ENCODE measurements at places on chromosomes 1 and 21. TPM values are rescaled to one million over a fixed set of nuclear protein-coding genes. Genes with fewer than 3 reads are reported as not detected.

Gene SEMA4A
- 8.5 TPM for total RNA-seq

Gene TEDDM1
- not detected for total RNA-seq

Gene TCHH
- not detected for total RNA-seq

Gene VSIG8
- 2.5 TPM for total RNA-seq

Gene AMY1C
- not detected for total RNA-seq

Gene NUDT4B
- not detected for total RNA-seq

Gene SPRR1A
- total RNA-seq, result not detected

Gene ZNF692
- 87.5 TPM for total RNA-seq

Gene ARHGEF16
- total RNA-seq, result 110 TPM

Gene PRDM16
- total RNA-seq, result 222 TPM

Gene TSPAN1
- total RNA-seq, result 154 TPM

Gene OR2L5
- not detected for total RNA-seq

Gene CDA
- total RNA-seq, result 1.3 TPM

Gene LRRC47
- total RNA-seq, result 19.8 TPM

Gene UBASH3A
- 0.29 TPM for total RNA-seq

Gene PKLR
- 4.6 TPM for total RNA-seq

Gene AKIRIN1
- 48.1 TPM for total RNA-seq

Gene CLCA1
- total RNA-seq, result not detected

Gene SIPA1L2
- total RNA-seq, result 240 TPM

Gene S100A9
- 298 TPM for total RNA-seq

Gene NBPF15
- total RNA-seq, result 25.9 TPM

Gene FCRL5
- 4.8 TPM for total RNA-seq

Gene S100A3
- not detected for total RNA-seq

Gene SVBP
- not detected for total RNA-seq

Gene AMY1B
- not detected for total RNA-seq

Gene FLG
- total RNA-seq, result not detected

Gene FAM177B
- total RNA-seq, result 39.7 TPM

Gene RGS4
- total RNA-seq, result 60.7 TPM

Gene LAMC2
- 13.0 TPM for total RNA-seq

Data from stomach (tissue), 19 donors.